ENCODE measurements at places on chromosomes 1 and 21.
A peak's percentile ranks its signal among the peaks of the same experiment; 100 is the strongest.

DNA sequence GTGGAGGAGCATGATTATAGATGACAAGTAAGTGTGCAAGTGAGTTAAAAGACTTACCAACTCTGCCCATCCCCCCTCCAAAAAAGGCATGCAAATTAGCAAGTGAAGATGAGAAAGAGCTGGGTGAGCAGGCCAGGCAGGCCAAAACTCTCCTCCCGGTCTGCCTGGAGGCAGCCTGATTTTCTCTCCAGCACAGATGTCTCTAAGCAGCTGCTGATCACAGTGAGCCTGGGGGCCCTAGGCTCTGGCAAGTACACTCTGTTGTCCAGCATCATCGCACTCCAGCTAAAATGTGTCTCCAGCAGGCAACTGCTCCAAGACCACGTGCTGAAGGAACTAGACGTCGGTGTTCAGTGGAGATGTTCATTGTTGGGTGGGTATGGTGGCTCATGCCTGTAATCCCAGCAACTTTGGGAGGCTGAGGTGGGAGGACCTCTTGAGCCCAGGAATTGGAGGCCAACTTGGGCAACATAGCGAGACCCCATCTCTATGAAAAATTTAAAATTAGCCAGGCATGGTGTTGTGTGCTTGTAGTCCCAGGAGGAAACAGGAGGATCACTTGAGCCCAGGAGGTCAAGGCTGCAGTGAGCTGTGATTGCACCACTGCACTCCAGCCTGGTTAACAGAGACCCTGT, 56.7 kb upstream of the PUM1 start:
- DNase-seq, result peak; percentile 33

DNA sequence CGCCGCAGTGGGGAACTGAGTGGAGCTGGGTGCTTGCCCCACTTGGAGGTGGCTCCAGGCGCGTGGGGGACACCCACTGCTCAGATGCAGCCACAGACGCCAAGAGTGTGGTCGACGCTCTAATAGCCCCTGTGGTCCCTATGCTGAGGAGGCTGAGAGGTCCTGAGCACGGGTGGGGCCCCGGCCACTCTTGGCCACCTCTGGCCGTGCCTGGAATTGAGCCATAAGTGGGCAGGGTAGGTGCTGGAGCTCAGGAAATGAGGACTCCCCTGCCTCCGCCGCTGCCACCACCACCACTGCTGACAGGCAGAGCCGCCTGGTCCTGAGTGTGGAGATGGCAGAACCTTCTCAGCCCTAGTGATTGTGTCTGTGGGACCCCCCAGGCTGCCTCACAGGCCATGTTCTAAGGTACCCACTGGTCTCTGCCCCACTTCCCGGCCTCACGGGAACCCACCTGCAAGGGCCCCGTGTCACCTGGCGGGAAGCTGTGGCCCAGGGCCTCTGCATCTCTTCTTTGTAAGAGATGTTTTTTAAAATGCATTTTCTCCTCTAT, 34.6 kb upstream of the DIP2A start:
- DNase-seq, result peak; percentile 82

DNA sequence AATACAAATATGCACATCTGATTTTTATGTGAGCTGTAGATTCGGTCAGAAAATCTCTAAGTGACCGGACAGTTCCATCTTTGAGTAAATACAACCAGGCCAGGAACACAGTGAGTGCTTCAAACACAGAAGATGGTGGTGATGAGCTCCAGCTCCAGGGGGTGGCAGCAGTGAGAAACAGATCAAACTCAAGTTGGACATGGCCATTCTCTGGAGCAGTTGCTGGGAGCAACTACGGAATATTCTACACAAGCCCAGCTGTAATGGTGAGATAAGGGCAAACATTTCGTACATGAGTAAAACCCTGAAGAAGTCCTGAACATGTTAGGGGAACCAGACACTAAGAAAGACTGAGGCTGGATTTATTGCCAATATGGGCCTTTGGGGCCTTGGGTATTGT, 100.7 kb downstream of the BARHL2 start:
- peak; percentile 44 for DNase-seq

DNA sequence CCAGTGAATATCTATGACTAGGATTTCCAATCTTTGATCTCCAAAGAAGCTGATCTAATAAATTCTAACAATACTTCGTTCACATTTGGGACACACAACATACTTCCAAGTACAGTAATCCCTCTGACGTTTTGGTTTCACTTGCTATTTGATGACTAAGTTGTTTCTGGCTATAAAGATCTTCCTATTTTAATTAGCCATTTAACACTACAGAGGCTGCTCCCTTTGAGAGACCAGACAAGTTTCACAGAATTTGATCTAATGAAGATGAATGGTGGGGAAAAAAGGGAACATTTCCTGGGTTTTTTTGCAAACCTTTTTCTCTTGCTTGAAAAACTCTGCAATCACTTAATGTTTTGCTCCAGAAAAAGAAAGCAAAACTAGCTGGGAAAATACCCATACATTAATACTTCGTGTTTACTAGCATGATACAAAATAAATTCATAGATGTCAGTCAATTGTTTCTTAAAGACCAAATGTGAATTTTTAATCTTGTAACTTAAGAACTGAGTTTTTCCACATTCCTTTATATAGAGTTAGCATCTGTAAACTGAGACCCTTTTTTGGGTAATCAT, 28.0 kb upstream of the GLIS1 start:
- no peak for DNase-seq

GRCh38 chr1:93828367-93828755, 50.6 kb downstream of the DNTTIP2 start:
- DNase-seq, result no peak

DNA sequence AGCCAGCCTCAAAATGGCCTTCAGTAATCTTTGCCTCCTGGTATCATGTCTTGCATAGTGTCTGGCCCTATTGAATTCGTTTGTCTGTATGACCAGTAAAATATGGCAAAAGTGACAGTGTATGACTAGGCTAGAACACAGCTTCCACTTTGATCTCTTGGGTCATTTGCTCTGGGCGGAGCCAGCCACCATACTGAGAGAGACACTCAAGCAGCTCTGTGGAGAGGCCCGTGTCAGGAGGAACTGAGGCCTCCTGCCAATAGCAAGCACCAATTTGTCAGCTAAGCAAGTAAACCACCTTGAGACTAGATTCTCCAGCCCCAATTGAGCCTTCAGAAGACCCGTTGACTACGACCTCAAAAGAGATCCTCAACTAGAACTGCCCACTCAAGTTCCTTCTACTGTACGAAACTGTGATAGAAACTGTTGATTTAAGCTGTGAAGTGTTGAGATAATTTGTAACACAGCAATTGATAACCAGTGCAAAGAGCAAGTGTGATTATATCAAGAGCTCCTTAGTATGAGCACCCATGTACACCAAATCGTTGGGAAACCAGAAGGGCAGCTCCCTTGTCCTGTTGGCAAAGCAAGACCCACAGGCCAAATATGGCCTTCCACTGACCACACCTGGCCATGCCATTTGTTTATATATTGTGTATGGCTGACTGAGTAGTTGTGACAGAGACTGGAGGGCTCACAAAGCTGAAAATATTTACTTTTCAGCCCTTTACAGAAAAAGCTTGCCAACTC, 52.7 kb upstream of the SERBP1 start:
- DNase-seq, result no peak

- DNase-seq, result no peak
Observed at GRCh38 chr1:41670217-41670957, 185.9 kb upstream of the EDN2 start.

DNA sequence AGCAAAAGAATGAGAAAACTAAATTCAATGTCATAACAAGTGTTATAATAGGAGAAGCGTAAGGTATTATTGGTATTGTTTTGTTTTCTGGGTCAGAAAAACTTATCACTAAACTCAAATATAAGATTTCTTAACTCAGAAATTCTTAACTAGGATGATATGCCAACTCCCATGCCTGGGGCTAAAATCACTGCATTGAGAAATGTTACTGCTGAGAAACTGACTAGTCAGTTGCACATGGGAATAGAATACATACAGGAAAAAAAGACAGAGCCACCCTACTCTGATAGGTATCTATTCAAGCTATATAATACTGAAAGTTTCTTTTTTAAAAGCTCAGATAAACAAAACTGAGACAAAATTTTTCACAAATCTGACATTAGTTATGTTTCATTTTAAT, 56.3 kb downstream of the PRPF38A start:
- no peak for DNase-seq

DNA sequence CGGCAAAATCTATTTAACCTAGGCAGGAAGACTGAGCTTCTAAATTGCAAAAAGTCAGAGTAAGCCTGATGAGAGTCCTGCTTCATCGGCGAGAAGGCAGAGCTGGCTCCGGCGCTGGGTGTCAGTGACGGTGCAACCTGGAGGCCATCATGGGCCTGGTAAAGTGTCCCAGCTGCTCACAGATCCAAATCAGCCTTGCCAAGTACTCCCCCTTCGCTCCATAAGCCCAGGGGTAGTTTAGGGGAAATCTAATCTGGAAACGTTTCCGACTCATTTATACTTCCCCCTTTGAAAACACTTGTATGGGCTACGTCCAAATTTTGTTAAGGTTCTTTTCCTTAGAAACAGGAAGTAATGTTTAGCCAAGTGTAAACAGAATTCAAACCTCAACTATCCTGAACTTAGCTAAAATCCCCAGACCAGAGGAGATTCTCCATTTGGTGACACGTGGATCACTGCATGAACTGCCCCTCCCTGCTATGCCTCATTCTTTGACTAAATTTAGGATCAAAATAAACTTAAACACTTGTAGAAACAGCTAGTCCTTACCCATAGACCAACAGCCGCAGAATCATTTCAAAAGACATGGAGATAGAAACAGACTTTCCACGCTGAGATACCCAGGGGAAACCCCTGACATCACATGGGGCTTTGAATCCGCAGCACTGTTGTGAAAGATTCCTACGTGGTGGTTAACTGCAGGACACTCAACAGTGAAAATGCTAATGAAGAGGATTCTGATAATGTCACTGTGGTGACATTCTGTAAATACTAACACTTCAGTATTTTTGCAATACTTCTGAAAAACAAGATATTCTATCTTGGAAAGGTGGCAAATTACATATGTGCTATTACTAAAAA, 172.7 kb downstream of the TGFBR3 start:
- DNase-seq, result peak; percentile 19

DNA sequence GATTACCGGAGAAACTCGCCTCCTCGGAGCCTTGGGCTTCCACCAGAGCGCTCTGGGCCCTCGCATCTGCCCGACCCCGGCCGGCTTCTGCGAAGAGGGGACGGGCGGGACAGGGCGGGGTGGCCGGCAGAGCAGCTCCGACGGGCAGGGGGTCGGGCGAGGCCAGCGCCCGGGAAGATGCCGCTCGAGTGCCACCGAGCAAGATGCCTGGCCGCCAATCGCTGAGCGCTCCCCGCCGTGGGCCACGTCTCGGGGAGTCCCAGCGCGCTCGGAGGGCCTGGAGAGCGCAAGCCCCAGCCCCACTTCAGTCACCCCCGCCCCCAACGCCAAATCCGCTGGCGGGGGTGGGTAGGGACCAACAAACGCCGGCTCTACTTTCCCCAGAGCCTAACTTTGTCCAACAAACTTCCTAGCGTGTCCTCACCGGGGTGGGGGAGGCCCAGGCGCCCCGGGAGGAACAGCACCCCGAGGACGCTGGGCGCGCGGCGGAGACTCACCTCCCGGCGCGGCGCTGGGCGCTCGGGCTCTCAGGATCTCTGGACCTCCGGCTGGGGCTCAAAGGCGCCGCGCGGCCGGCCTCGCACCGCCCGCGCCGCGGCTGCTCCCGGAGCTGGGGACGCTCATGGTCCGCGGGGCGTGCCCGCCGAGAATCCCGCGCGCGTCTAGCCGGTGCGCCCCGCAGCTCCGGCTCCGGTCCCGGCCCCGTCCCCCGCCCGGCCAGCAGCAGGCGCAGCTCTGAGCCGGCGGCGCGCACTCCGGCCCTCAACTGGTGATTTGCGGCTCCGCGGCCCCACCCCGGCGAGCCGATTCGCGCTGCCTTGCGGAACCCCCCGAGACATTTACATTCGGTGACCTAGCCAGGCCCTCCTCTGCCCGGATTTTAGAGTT, at the start of gene BCAR3:
BCAR3 (minus strand) TSS at position 737 of the 888 bp plus-strand sequence. CDS start 6,907 bp downstream, outside the sequence.
- DNase-seq, result peak; percentile 89

GRCh38 chr1:225868631-225869330, 13.4 kb downstream of the TMEM63A start:
- DNase-seq, result no peak

- no peak for DNase-seq
Observed at GRCh38 chr1:235532360-235532759, 28.1 kb upstream of the B3GALNT2 start.

DNA sequence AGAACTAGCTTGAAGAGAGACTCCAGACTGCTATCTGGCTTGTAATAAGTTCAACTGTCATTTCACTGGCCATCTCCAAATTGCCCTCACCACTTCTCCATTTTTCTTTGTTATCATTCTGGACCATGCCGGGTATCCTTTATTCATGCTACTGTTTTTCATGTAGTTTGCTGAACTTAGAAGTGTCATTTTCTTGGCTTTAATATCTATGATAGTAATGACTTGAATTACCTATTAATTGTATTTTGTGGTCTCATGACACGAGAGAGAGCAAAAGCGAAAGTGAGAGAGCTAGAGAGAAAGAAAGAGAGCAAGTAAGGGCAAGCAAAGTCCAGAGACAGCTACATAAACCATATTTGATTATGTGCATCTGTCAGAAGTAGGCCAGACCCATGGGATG, 184.9 kb upstream of the ATP1B1 start:
- no peak for DNase-seq
